ENCODE measurements at places on chromosomes 16 and 17. TPM values are rescaled to one million over a fixed set of nuclear protein-coding genes. Genes with fewer than 3 reads are reported as not detected.
A peak's percentile ranks its signal among the peaks of the same experiment; 100 is the strongest.

TBC1D3K gene
- not detected for total RNA-seq

- H3K27ac ChIP-seq: no peak overlapping the region
- DNase-seq: no peak
- H3K4me1 ChIP-seq: no peaks in the 10 kb centered on the region
- H3K27me3 ChIP-seq: no peaks in the 10 kb centered on the region
- no peaks in the 10 kb centered on the region for H3K36me3 ChIP-seq
- H3K4me3 ChIP-seq: no peak overlapping the region
Observed at GRCh38 chr16:30142672-30143346, 19.8 kb upstream of the MAPK3 start.

GRCh38 chr16:85982563-85982939 is 83.6 kb downstream of the IRF8 start:
- H3K36me3 ChIP-seq: no peaks in the 10 kb centered on the region
- H3K4me3 ChIP-seq: no peak overlapping the region
- no peak for DNase-seq
- no peaks in the 10 kb centered on the region for H3K4me1 ChIP-seq
- H3K27ac ChIP-seq: no peak overlapping the region

GRCh38 chr16:30357085-30357714 is 2.1 kb upstream of the CD2BP2 start:
- peaks cover 4% of the 10 kb centered on the region for H3K4me1 ChIP-seq
- DNase-seq: no peak
- no peaks in the 10 kb centered on the region for H3K27me3 ChIP-seq
- no peak overlapping the region for H3K4me3 ChIP-seq

DNA sequence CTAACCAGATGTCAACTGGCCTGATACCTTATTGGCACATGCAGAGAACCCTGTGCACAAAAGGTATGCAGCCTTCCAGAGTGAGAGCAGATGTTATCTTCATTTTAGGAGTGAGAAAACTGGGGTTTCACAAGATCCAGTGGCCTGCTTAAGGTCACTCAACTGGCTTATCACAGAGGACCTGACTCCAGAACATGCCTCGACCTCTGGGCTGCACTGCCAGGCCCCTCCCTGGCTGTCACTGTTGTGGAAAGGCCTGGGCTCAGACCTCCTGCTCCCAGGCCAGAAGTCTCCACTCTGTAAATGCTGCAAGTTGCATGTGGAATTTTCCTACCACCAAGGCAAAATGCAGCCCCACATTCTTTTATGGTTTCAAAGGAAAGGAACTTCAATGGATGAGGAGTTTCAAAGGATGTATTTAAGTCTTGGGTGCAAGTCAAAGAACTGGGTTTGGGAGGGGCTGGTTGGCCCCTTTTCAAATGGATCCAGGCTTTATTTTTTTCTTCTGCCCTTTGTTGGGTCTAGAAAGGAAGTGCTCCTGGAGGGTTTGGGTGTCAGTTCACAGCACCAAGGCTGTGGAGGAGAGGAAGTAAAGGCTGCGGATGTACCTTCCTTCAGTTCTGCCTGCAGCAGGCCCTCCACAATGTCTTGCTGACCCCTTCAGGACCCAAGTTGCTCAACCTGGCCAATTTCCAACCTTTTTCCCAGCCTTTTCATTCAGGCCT is 30.4 kb upstream of the SMPD3 start:
- DNase-seq: no peak
- no peaks in the 10 kb centered on the region for H3K36me3 ChIP-seq
- H3K4me1 ChIP-seq: peaks cover 2% of the 10 kb centered on the region
- no peaks in the 10 kb centered on the region for H3K27me3 ChIP-seq
- no peak overlapping the region for H3K27ac ChIP-seq

DNA sequence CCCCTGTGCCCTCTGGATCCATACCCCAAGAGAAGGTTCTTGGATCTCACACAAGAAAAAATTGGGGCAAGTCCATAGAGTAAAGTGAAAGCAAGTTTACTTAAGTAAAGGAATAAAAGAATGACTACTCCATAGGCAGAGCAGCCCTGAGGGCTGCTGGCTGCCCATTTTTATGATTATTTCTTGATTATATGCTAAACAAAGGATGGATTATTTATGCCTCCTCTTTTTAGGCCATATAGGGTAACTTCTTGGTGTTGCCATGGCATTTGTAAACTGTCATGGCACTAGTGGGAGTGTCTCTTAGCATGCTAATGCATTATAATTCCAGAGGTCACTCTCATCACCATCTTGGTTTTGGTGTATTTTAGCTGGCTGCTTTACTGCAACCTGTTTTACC is 70.8 kb downstream of the NLK start:
- H3K4me3 ChIP-seq: no peak overlapping the region
- no peaks in the 10 kb centered on the region for H3K27me3 ChIP-seq
- no peak for DNase-seq
- H3K27ac ChIP-seq: no peak overlapping the region

GRCh38 chr16:7440886-7441400 is 108.3 kb downstream of the RBFOX1 start:
- H3K27me3 ChIP-seq: no peaks in the 10 kb centered on the region
- no peaks in the 10 kb centered on the region for H3K36me3 ChIP-seq
- DNase-seq: no peak
- H3K4me1 ChIP-seq: peaks cover 14% of the 10 kb centered on the region
- no peak overlapping the region for H3K4me3 ChIP-seq
- H3K27ac ChIP-seq: no peak overlapping the region

GRCh38 chr16:1045310-1045992 is 27.1 kb upstream of the SSTR5 start:
- no peaks in the 10 kb centered on the region for H3K27me3 ChIP-seq
- DNase-seq: no peak
- no peak overlapping the region for H3K27ac ChIP-seq
- H3K36me3 ChIP-seq: no peaks in the 10 kb centered on the region

DNA sequence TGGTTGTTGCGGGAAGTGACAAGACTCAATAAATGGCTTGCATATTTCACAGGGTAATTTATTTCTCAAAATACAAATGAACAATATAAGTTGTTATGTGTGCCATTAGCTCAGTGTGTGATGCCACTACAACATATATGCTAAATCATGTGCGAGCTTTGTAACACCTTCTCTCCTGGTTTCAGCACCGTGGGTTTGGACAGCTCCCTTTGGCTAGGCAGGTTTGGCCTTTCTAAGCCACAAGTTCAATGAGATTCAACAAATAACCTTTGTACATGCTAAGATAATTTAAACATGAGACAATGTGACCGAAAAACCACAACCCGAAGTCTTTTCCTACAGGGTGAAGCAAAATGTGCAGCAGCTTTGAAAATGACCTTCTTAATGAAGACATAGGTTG is 563.9 kb downstream of the TMEM114 start:
- no peaks in the 10 kb centered on the region for H3K4me1 ChIP-seq
- DNase-seq: peak; percentile 69
- no peaks in the 10 kb centered on the region for H3K27me3 ChIP-seq
- no peak overlapping the region for H3K27ac ChIP-seq
- no peak overlapping the region for H3K4me3 ChIP-seq

RAB26 gene
- total RNA-seq: 4.3 TPM

TCAP gene
- total RNA-seq: 1.4 TPM

GRCh38 chr17:50308666-50309065 is 34.4 kb downstream of the TMEM92 start:
- no peaks in the 10 kb centered on the region for H3K27me3 ChIP-seq
- no peak overlapping the region for H3K4me3 ChIP-seq
- H3K27ac ChIP-seq: no peak overlapping the region
- peaks cover 6% of the 10 kb centered on the region for H3K4me1 ChIP-seq
- H3K36me3 ChIP-seq: no peaks in the 10 kb centered on the region

AP2B1 gene
- total RNA-seq: 199 TPM

GRCh38 chr17:1789936-1790335 is 28.1 kb downstream of the SERPINF1 start:
- H3K4me1 ChIP-seq: no peaks in the 10 kb centered on the region
- no peaks in the 10 kb centered on the region for H3K27me3 ChIP-seq
- no peak overlapping the region for H3K27ac ChIP-seq

- no peak for DNase-seq
- no peaks in the 10 kb centered on the region for H3K36me3 ChIP-seq
- no peak overlapping the region for H3K27ac ChIP-seq
- H3K4me3 ChIP-seq: no peak overlapping the region
Observed at GRCh38 chr17:61009663-61010062, 332.0 kb downstream of the BCAS3 start.

NEUROD2 gene
- not detected for total RNA-seq

C16orf89 gene
- 10.6 TPM for total RNA-seq

DNA sequence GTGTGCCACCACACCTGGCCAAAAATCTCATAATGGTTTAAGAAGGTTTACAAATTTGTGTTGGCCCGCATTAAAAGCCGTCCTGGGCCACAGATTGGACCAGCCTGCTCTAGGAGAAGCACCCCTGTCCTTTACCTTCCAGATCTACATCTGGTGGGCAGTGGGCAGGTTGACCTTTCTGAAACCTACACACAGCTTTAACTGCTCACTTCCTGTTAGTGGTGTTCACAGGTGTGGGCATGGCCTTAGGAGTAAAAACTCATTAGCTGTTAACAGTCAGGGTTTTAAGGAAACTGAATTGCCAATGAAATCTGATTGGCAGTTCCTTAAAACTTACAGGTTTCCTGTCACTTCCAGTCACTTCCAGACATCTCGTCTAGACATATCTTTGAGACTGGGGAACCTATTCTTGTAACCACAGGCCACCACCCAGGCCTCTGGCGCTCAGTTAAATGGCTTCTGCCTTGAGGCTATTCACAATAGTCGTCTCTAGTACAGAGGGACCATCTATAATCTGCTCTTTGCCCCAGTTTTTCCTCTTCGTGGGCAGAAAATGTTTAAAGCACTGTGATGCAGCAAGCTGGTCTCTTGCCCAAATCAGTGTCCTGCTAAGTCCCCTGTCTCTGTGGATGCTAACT is 29.3 kb downstream of the GNGT2 start:
- no peak overlapping the region for H3K27ac ChIP-seq
- no peak for DNase-seq
- no peaks in the 10 kb centered on the region for H3K36me3 ChIP-seq
- H3K4me3 ChIP-seq: no peak overlapping the region
- no peaks in the 10 kb centered on the region for H3K27me3 ChIP-seq

FN3K gene
- total RNA-seq: 14.2 TPM

CCNF gene
- total RNA-seq: 55.9 TPM

CPSF4L gene
- total RNA-seq: not detected

Measured in H1 (cell line).